HT-29 (cell line): ENCODE measurements at places on chromosomes 12 and 14. TPM values are rescaled to one million over a fixed set of nuclear protein-coding genes. Genes with fewer than 3 reads are reported as not detected.

DNA sequence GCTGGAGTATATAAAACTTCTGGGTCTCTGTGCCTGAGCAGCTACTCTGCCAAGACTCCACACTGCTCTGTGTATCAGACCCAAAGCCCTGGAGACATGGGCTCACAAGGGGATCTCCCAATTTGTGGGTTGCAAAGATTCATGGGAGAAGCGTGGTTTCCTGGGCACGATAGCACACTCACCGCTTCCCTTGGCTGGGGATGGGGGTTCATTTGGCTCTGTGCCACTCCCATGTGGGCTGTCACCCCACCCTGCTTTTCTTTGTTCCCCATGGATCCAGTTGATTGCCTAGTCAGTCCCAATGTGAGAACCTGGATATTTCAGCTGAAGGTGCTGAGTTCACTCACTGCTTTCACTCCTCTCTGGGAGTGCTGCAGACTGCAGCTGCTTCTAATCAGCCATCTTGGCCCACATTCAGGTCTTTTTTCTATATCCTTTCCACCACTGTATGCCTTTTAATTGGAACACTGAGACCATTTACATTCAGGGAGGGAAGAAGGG, 40.0 kb upstream of the PCNX4 start:
- DNase-seq = no peak

DNA sequence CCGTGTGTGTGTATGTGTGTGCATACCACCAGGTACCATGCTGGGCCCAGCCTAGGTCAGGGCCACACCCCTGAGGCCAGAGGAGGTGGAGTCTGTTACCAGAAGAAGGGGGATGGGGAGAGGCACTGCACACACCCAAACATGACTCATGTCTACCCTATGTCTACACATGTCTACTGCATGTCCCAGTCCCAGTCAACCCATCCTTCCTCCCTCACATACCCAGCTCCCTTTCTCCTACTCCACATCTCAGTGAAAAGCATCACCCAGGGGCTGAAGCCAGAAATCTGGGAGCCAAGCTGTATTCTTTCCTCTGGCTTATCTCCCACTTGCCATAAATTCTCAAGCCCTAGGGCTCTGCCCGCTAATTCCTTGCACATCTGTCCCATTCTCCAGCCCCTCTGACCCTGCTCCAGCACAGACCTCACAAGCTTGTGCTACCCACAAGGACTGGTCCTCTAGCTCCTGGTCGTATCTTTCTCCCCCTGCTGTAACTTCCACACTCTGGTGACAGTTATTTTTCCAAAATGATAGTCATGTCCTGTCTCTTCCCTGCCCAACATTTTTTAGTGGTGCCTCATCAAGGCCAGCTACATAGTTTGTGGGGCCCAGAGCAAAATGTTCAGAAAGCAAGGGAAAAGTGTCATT, 18.0 kb upstream of the APPL2 start:
- no peak for DNase-seq

DNA sequence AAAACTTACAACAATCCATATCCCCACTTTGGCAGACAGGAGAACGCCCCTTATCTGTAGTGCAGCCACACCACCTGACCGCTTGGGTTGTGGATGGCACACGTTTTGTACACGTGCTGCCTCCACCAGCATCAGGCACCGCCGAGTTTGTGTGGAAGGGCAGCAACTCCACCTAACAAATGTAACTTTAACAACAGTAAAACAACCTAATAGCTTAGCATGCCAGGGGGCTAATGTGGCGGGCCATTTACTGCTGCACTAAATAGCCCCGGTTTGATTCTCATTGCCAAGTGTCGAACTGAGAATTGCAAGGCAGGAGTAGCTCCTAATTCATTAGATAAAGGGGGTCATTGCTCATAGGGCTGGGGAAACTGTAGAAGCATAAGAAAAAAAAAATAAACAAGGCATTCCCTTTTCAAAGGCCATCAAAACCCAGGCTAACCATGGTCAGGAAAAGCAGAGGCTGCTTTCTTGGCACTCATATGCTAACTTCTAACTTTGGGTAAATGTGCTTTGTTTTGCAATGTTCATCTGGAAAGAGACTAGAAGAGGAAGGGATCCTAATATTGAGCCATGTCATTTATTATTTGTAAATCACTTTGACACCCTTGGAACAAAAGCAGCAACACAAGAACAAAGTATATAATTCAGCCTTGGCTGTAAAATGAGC, 279.7 kb upstream of the SOX5 start:
- no peak for DNase-seq

PIWIL1 gene
- total RNA-seq = not detected in 2 replicates

GRCh38 chr12:131965073-131965472, 15.3 kb downstream of the EP400 start:
- DNase-seq = no peak

DNA sequence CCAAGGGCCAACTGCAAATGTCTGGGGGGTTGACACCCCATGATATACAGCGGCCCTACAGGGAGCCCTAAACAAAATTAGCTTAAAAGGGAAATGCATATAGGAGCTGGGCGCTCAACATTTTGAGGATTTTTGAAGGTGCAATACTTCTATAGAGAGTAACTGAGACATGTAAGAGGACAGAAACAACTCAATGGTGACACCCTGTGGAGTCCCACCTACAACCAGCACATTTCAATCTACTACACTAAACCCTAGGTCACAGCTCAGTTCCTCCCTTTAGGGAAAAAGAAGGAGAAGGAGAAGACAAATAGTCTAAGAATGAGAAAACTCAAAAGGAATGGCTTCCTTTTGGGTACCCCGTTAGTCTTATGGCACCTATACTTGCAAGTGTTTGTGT, 1010.5 kb upstream of the NOVA1 start:
- DNase-seq = peak; percentile 1

GRCh38 chr14:21536418-21537089, 10.4 kb upstream of the SALL2 start:
- DNase-seq = no peak

C1R gene
- 0.03 and 0.53 TPM in 2 replicates for total RNA-seq

BCL2L14 gene
- total RNA-seq = 2.3 and 2.6 TPM in 2 replicates

DNA sequence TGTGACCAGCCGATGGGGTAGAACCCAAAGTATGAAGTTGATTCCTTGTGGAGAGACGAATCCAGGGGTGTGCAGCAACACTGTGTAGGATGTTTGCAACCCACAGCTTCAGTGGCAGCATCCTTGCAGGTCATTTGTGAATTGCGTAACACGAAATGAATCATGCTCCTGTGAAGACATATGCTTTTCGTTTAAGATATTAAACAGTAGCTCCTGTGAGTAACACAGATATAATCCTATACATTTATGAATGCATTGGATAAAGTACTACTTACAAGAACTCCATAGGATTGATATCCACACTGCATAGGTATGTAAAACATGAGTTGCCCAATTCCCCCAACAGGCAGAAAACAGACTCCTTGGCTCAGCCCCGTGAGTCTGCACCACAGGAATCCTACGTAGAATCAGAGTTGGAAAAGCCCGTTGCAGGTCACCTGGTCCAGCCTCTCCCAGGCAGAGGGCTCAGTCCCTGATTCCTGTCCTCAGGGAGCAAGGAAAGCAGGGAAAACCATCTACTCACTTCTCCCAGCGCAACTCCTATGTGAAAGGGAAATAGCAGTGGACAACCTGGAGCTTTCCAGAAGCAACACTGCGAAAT, 75.8 kb downstream of the GPATCH2L start:
- no peak for DNase-seq

DNA sequence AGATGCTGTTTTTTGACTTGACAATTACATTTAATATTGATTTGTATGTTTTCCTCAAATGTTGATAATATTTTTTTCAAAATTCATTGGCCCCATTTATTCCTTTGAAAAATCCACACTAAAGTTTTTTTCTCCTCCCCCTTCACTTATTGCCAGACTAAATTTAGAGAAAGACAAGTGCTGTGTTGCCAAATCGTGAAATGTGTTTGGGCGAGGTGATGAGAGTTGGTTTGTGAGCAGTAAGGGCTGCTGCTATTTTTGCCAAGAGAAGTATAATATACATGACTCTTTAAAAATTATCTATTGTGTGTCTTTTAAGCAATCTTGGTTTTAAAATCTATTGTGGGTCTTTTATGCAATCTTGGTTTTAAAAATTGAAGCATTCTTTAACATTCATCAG, 188.9 kb downstream of the PPFIA2 start:
- no peak for DNase-seq

DNA sequence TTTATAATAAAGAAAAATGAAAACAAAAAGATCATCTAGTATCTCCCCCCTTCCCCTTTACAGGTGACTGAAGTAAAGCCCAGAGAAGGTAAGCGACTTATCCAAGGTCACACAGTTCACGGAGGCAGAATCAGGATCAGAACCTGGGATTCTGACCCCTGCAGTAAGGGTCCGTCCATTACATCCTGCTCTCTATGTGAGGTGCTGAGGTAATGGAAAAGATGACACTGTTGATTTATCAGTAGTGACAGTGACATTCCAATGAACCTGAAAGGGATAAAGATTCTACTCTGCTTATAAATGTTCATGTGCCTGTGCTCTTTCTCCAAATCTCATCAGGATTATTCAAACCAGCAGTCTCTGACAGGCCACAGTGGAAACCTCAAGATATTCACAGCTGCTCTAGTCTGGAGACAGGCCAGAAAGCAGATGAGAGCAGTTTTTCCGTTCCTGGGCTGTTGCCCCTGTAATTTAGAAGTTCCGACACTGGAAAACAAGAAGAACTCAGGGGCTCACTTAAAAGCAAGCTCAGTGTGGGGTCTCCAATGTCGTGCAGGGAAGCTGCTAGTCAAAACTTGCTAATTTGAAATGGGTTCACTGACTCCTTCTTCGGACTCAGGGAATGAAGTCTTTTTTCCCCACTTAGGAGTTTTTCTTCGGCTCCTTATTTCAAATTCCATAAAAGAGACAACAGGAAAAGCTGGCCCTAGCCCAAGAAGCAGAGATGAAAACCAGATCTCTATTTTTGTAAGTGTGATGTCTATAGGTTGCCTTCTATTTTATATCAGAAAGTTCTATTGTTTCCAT, 131.8 kb upstream of the EEA1 start:
- no peak for DNase-seq

IL22 gene
- total RNA-seq = not detected in 2 replicates

RTL1 gene
- total RNA-seq = not detected in 2 replicates

DNA sequence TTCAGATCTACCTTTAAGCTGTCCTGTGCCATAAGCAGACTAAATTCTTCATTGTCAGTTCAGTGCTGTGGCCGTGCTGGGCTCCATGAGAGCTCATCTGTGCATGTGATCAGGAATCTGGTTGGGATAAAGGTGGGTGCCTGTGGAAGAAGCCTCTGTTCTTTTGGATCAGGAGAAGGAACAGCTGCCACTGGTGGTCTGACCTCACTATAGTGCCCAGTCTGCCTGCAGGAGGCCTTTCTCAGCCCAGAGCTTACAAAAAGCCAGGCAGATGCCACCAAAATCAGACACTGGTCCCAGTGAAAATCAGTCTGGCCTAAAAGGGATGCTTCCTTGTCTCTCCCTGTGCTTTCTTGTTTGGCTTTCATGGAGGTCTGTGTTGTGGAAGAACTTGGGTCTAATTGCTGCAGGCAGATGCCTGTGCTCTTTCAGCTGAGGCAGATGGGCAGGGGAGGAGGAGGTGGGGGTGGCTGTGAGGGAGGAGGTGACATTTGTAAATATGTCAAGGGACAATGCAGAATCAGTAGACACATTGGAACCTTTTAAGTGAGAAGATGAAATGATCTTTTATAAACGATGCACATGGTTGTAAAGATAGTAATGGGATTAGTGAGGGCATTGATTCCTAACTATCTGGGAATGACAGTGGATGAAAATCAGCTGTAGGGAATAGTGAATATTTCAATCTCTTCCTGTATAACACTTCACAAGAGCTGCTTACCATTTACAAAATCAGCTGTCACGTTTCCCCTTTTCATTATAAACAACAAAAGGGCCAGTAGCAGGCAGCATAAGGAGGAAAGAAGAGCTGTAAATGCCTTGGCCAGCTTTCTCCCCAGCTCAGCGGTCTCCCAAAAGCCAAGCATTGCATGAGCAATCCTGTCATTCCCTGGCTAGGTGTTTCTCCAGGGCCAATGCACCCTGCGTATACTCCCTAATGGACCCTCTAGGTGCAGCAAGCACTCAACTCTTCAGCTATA, 44.6 kb downstream of the CACNA2D4 start:
- DNase-seq = no peak

KRT75 gene
- 0.08 TPM in 2 replicates for total RNA-seq

MYO1H gene
- not detected in 2 replicates for total RNA-seq

GRCh38 chr14:75144944-75145343, 18.1 kb upstream of the NEK9 start:
- DNase-seq = no peak

GRCh38 chr12:127750076-127750840, 516.7 kb upstream of the TMEM132C start:
- no peak for DNase-seq

- DNase-seq = no peak
These were observed 97.7 kb downstream of the MYF5 start for GRCh38 chr12:80814453-80814852.
